NCI-H1105 treated with DMSO at 0.1 percent for 48 hours (cell line): ENCODE measurements at places on chromosomes 3 and 15.

GRCh38 chr3:189292667-189293484 is 121.1 kb downstream of the TPRG1 start:
- DNase-seq, result no peak

DNA sequence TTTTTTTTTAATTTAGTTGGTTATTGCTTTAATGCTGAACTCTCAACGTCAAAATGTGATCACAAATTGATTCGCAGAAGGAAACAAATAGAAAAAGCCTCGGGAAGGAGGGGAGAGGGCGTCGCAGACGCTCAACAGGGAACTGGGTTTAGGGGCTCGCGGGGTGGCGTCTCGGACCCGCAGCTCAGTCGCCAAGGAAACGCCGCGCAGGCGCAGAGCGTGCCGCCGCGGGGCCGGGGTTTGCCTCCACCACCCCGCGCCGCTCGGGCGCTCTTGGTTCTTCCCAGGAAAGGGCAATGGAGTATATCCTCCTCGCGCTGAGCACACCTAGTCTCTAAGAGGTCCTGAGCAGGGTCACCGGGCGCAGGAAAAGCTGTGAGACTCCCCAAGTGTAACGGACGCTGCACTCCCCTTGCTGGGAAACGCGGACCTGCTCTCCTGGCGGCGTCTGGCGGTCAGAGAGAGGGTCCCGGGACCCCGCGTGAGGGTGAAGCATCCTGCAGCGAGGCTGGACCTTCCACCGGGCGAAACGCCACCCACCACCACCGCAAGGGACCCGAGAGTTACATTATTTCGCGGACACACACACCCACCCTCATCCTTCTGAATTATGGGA is 753 bp downstream of the PLCH1 start:
- peak; percentile 77 for DNase-seq

DNA sequence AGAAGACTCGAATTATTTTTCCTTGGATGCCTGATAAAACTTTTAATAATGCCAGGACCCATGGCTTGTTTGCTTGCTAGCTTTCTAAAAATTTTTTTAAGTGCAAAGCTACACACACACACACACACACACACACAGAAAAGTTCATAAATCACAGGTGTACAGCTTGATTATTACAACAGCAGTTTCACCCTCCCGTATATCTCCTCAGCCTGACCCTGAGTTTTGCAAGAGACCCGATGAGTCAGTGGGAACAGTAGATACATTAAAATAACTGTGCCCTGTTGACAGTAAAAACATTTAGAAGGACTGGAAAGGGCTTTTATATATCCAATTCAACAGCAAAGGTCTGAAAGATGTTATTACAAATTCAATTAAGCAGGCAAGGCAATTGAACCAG is 46.7 kb downstream of the EMC4 start:
- DNase-seq, result no peak

- DNase-seq, result no peak
These were observed 28.3 kb downstream of the SUCNR1 start for GRCh38 chr3:151901644-151902285.

- no peak for DNase-seq
These were observed 222.7 kb downstream of the MTHFS start for GRCh38 chr15:79674124-79674465.

DNA sequence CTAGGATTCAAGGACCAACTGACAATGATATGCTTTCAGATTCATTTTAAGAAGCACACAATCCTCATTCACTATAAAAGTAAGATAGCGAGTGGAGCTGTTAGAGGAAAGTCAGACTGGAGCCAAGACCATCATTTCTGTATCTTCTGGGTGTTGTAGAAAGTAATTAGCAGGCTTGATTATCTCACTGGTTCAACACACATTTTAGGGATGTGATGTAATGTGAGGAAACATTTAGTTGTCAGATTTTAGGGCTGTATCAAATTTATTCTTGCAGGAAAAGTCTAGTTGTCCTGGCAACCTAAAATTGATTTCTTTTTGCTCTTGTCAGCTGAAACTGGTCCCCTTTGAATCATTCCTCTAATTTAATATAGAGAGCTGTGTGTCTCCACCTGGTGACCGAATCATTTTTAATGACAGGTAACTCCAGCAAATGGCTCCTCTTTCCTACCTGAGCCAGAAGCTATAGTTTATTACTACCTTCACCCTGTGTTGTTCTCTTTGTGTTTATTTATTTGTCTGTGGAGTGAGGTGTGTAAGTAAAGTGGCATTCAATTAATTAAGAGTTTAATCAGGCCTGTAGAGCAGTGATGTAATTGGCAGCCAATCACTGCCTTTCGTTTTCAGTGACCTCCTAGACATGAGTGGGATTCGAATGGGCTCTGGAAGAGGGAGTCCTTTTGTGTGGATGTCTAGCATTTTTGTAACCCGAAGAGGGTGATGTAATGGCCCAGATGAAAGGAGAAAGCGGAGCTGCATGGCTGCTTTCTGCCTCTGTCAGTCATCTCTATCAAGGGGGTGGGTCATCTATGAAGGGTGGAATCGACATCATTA is 125.8 kb downstream of the LPP start:
- DNase-seq, result peak; percentile 39

- no peak for DNase-seq
These were observed 101.1 kb downstream of the LRIG1 start for GRCh38 chr3:66399529-66400232.

DNA sequence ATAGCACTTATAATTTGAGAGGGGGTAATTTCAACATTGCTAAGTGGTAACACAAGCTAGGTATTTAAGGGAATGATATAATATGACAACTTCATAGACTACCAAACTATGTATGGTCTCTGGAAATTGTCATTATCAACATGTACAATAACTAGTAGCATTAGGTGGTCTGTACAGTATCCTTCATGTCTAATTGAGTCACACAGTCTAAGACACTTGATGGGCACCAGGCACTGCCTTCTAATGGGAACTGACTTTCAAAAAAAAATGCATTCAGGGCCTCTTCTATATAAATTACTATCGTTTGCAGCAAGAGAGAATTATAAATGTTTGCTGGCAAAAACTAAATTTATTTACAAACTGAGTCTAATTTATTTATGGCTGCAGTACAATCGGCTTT is 271.8 kb downstream of the MECOM start:
- no peak for DNase-seq

- DNase-seq, result no peak
These were observed 147.3 kb upstream of the CDIN1 start for GRCh38 chr15:36432161-36432560.

DNA sequence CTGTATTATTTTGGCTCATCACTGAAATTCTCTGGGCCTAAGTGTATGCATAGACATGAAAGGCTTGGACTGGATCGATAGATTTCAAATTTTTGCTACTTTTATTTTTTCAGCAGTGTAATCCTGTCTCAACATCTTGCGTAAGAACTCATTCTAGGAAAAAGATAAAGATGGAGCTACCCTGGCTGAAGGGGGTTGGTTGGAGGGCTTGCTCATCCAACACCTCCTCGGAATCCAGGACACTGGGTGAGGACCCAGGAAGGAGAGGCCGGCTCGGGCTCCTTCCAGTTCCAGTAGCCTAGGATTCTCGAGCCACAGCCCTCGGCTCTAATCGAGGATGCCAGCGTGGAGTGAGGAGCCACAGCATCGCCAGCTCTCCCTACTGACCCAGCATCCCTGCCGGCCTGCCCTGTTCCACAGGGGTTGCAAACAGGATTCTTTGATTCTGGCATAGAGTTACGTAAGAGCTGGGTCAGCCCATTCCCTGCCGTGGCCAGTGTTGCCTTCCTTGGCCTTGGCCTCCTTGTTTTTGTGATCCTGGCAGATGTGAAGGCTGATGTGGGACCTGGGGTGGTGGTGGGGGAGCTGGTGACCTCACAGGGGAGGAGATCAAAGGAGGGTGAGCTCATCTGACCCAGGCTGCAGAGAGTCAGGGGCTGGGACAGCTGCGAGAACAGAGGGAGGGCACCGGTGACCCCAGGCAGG is 149.5 kb downstream of the ALDH1A2 start:
- no peak for DNase-seq

DNA sequence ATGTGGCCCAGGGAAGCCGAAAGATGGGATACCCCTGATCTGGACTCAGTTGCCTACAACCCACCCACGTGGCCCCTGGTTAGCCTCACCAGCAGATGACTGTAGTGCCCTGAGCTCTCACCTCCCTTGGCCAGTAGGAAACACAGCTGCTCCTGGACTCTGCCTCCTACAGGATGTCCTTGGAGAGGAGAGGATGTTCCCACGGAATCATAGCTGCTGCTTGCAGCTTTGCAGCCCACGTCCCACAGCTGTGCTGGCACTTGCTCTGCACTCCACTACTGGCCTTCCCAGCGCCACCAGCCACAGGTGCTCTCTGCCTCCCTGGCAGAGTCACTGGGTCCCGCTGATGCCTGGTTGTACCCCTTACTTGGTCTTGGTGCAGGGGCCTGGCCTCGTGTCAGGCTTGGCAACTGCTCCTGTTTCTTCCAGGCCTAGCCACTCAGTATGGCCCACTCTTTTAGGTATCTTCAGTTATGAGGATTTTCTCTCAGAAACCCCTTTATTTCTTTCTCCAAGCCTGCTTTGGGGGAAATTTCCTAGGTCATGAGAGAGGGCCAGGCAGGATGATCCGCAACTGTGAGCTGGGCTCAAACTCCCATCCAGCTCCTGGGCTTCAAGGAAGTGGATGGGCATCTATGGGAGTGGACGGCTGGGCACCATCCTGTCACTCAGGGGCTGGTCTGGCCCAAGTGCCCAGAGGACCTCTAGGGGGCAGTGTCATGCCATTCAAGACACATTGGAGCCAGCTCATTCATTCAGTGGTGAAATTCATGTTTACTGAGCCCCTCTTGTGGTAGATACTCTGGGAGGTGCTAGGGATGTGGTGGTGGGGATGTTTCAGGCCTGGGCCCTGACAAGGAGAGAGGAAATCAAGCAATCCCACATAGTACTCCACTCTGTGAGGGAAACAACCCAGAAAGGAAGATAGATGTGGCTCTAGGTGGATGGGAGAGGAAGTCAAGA is 16.2 kb upstream of the VILL start:
- peak; percentile 9 for DNase-seq

DNA sequence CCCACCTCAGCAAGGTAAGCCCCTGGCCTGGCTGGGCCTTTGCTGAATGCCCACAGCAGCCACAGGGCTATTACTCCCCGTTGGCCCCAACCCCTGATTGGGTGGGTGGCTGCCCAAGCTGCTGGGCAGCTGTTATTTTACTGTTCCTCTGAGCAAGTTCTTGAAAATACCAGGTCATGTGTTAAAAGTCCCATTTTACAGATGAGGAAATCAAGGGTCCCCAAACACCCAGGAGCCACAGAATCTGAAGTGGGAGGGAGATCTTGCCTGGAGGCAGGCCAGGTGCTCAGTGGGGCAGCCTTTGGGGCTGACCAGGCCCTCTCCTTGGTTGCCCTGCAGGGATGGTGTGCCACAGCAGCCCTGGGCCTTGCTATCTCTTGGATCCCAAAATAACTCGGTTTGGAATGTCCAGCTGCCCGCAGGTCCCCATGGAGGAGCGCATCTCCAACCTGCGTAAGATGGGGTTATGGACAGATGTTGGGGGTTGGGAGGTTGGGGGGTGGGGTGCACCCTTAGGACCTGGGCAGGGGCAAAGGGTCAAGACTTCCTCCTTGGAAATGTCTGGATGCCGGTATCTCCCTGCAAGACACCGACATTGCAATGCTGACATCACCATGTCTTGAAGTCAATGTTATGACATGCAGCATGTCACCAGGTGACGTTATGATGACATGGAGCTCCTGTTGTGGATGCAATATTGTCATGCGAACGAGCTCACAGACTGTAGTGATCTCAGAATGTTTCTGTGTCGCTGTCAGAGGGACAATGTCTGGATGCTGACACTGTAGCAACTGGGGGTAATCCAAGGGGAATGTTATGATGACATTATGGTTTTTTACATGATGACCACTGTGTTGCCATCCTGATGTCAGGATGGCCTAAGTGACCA is 13.3 kb upstream of the CSPG4 start:
- DNase-seq, result no peak

DNA sequence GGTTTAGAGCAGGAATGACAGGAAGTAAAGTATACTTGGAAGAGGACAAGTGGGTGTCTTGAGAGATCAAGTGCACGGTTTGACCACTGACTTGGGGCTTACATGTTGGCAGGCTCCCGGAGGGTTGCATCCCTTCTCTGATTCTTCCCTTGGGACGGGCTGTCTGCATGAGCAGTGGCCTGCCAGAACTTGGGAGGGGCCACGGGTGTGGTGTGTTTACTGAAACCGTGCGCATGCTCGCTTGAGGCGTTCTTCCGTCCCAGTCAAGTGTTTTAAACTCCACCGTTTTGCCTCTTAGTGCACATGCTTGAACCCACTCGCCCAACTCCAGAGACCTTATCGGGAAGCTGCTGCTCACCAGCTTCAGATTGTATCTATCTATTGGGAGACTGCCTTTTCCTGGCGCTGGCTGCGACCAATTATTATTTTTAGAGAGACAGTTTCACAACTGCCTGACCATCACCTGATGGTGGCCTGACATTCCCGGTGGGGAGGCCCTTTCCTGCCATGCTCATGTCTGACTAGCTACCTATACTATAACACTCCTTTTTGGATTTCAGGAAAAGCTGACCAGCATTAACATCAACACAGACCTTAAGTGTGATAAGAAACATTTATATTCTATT is 14.9 kb upstream of the C3orf22 start:
- no peak for DNase-seq

GRCh38 chr3:177144922-177145321 is 52.4 kb downstream of the TBL1XR1 start:
- DNase-seq, result no peak

- DNase-seq, result no peak
These were observed 23.2 kb upstream of the PIGZ start for GRCh38 chr3:196991581-196992460.
